ENCODE measurements at places on chromosomes 16 and 17.

DNA sequence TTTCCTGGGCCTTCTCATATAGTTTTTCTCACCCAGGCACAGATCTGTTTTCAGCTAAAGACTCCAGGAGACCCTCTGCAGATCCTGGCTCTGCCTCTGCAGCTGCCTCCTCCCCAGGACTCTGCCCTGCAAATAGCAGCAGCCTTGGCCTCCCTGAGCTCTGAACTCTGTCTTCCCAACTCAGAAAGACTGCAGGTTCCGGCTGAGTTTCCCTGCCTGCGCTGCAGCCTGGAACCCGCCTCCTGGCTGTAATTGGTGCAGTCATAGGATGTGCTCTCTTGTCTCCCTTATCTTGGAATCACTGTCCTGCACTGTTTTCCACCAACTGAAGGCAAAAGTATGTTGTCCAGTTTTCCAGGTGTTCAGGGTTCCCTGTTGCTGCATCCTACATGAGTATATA lies 14.3 kb upstream of the DNASE1 start:
- no peak for DNase-seq

DNA sequence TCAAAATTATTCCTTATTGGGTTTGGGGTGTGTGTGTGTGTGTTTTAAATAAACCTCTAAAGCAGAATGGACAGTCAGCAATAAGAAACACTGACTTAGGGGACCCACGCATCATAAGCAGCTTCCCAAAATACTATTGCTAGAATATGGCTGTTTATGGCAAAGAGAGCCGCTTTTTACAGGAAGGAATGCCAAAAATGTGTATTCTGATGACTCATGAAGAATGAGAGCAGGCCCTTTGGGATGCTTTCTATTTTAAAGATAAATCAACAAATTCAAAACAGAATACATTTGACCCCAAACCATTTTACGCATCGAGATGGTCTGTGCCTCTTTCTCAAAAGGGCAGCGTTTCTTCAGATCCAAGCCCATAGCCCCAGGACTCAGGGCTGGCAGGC lies 37.5 kb downstream of the ARHGAP17 start:
- DNase-seq: peak; percentile 82

DNA sequence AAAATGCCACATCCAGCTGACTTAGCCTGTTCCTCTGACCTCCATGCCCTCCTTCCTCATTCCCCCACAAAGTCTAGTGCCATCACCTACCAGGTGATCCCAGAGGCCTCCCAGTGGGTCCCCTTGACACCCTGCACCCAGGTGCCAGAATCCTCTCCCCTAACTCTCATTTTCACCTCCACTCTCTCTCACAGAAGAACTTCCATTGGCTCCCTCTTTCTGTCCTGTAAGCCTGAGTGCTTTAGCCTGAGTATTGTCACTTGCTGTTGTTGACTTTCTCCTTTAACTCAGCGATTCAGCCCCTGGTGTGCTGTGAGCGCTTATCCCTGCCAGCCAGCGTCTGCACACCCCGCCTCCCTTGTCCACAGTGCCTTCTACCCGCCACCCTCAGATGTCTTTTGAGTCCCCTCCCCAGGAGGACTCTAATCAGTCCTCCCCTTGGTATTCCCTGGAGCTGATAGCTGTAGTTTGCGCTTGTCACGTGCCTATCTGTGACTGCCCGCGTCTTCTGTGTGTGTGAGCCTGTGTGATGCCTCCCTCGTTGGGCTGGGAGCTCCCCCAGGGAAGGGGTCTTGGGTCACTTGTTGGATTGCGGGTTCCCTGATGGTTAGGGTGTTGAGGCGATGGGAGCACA lies 31.9 kb downstream of the ARHGAP23 start:
- no peak for DNase-seq

- DNase-seq: peak; percentile 33
Measured at GRCh38 chr16:85819245-85819644, 19.8 kb downstream of the COX4I1 start.

DNA sequence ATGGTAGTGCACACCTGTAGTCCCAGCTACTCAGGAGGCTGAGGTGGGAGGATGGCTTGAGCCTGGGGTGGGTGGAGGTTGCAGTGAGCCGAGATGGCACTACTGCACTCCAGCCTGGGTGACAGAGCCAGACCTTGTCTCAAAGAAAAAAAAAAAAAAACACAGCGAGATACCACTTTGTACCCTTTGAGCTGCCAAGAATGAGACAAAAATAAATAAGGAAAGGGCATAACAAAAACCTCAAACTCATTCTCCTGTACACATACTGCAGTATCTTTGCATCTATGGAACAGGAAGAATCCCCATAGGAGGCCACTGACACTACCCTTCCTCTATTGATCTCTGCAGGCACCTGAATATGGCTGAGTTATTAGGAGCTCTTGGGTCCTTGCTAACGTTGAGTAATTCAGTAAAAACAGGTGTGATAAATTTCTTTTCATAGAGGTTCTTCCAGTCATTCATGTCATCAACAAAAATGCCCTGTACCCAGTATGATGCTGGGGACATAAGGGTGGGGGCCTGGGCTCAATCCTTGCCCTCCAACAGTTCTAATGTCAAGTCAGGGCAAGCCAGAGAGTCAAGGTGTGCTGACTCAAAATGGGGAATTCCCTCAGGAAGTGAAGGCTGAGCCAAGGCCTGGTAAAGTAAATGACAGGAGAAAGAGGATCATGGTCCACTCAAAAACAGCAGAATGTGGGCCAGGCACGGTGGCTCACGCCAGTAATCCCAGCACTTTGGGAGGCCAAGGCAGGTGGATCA lies 26.9 kb downstream of the RANBP10 start:
- DNase-seq: no peak

GRCh38 chr17:74584292-74585060 lies 7.6 kb downstream of the CD300LD start:
- DNase-seq: no peak

- DNase-seq: no peak
Measured at GRCh38 chr17:69342896-69343644, 16.1 kb upstream of the ABCA5 start.

DNA sequence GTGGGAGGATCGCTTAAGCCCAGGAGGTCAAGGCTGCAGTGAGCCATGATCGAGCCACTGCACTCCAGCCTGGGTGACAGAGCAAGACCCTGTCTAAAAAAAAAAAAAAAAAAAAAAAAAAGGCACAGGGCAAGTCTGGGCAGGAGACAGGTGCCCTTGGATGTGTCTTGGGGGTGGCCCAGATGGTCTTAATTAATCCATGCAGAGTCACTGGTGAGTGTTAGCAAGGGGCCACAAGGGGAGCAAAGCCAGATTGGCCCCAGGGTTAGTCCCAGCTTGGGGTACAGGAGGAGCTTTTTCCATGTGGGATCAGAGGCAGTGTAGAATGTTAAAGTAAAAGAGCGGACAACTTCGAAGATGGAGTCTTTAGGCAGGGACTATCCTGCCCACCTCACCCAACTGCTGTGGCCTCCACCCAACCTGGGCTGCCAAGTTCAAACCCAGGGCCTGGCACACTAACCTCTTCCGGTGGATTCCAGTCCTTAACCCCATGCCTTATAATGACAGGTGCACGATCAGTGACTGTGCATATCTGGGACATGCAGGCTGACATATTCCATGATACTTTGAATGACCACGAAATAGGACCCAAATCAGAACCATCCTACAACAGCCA lies 32.2 kb upstream of the MFSD6L start:
- DNase-seq: no peak

DNA sequence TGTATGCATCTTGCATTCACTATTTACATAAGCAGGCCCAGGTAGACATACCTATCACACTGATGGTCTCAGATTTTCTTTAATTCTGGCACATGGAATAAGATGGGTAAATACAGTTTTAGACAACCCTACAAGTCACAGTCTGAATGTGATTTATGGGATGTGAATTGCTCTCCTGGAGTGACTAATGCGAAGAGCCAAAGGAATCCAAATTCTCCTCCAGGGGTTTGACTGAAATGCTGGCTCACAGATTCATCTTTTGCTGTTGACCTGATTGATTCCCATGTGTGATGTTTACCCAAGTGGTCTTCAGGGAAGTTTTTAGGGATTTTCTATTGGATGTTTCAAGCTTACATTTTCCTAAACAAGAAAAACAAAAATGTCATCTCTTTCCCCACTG lies 277.9 kb upstream of the MON1B start:
- DNase-seq: no peak

- no peak for DNase-seq
Measured at GRCh38 chr16:17129971-17130370, 340.8 kb downstream of the XYLT1 start.

DNA sequence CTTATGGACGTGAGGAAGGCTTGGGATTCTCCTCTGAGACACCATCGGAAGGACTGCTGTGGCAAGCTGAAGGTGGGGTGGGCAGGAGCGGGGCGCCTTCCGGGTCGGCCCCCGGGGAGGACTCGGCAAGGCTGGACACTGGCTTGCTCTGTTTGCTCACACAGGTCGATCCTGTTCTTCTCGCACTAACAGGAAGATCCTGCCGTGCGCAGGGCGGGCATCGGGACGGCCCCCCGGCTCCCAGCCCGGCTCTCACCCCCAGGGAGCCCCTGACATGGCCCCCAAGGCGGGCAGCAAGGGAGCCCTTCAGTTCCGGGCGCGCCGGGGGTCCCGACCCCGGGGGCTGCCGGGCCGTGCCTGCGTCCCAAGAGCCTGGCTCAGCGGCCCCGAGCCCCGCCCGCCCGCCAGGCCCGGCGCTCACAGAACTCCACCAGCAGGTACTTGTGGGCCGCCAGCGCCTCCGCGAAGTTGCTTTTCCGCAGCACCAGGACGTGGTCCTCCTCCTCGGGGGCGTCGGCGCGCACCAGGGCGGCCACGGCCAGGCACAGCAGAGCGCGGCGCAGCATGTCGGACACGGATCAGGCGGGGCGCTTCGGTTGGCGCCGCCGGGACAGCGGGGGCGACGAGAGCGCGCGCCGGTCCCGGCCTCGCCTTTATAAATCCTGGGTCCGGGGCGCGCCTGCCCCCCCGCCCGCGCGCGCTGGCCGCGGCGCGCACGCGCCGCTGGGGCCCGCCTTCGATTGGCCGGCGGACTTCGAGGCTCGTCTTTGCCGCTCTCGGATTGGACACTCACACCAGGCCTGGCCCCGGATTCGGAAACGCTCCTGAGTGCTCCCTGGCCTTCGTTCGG lies at the start of gene P4HB:
TSS of gene P4HB (minus strand) at position 630 of the 850 bp plus-strand sequence. CDS start at position 566, 64 bp downstream.
- no peak for DNase-seq

DNA sequence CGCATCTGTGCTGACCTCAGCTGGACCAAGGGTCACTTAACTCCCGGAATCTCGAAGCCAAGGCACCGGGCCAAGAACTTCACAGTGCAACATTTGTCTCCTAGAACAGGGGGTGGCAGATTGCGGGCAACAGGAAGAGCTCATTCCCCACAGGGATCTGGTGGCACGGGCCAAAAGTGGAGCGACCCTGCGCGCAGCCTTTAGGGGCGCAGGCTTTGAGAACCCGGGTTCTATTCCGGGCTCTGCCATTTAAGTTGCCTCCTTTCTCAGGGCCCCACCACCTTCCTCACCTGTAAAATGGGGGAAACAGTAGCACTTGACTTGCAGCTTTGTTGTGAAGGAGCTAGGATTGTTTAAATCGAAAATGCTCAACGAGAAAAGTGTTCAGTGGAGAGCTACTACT lies 651 bp downstream of the SHMT1 start:
- no peak for DNase-seq

GRCh38 chr16:88763502-88764053 lies 21.4 kb downstream of the PIEZO1 start:
- no peak for DNase-seq

GRCh38 chr17:57853695-57854094 lies 3.9 kb upstream of the MRPS23 start:
- no peak for DNase-seq

Measured in fibroblast of skin of left quadriceps (primary cell).